Stimulated activated CD4-positive, alpha-beta T cell treated with anti-CD3 and anti-CD28 coated beads, Interleukin-15, amount 100 ng/mL, for 48 hours (primary cell): ENCODE measurements at places on chromosomes 13 and 19.

DNA sequence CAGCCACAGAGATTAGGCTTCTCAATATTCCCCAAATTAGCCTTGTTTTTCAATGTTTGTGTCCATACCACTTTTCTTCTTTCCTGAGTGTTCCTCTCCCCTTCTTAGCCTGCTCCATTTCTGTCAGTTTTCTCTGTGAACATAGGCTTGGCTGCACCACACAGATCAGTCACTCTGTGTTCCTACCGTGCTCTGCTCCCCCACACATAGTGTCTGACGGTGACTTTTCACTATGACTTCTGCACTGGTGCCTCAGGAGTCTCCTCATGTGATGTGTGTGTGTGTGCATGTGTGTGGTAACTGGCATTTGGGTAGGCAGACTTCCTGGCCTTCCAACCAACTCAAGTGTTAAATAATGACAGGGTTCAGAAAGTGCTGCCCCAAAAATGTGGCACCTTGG lies 47.9 kb upstream of the MYCBP2 start:
- no peak for DNase-seq

- DNase-seq, result no peak
Observed at GRCh38 chr19:11461453-11461852, 19.4 kb downstream of the ELAVL3 start.

DNA sequence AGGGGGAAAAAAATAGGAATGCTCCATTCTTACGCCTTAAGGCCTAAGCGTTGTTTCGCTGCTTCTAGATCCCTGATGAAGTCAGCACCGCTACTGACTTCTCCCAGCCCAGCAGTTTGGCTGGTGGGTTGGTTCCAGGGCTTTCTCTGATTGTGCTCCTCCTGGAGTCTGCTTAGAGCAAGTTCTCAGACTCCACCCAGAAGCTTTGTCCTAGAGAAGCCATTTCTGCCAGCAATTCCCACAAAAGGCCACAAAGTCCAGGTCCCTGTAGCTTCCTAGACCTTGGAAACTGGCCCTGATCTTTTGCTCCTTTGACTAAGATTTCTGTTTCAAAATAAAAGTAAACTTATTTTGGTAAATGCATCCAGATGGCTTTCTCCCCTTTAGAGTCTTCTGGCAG lies 65.4 kb downstream of the KCTD12 start:
- DNase-seq, result no peak

GRCh38 chr13:109483284-109483683 lies 303.1 kb downstream of the IRS2 start:
- DNase-seq, result no peak

DNA sequence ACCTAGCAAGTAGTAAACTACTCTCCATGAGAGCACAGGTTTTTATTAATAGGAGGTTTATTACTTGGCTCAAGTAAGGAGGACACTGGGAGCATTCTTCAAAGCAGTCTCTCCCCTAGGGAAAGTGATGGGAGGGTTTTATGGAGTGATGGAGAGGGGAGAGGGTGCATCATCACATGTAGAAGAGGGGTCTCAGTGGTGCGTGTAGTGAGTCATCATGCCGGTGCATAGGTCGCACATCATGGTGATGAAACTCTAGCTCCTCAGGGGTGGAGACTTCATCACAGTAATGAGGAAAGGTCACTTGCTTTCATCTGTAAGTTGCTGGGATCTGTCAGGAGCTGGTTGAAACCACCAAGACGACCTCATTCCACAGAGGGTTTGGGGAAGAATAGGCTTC lies 210.8 kb upstream of the UBL3 start:
- DNase-seq, result no peak

DNA sequence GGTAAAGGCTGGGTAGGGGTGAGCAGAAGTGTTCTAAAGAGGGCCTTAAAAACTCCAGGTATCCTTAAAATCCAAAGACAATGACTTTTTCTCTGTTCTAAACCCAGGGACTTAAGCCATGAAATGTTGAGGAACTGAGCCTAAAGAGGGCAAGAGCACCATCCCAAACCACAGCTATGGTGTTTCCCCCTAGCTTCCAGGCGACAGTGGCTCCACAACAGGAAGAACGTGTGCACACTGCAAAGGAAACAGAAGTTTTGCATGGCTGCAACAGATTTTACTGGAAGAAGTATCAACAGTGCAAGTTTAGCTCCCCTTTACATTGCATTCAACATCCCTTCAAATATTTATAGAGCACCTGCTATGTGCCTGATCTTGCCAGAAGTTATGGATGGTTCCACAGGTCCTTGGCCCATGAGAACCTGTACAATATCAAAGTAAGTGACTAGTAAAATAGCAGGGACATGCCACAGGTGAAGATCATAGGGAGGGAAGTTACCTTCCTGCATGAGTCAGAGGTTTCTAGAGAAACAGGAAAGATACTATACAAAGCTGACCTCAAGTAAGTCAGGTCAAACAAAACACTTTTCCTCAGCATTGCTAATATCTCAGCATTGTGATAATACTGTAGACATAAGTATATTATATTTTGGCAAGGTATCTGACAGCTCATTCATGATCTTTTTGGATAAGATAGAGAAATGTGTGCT lies 8.4 kb upstream of the KCTD12 start:
- no peak for DNase-seq

- no peak for DNase-seq
Observed at GRCh38 chr13:74184283-74184682, 50.1 kb upstream of the KLF12 start.

DNA sequence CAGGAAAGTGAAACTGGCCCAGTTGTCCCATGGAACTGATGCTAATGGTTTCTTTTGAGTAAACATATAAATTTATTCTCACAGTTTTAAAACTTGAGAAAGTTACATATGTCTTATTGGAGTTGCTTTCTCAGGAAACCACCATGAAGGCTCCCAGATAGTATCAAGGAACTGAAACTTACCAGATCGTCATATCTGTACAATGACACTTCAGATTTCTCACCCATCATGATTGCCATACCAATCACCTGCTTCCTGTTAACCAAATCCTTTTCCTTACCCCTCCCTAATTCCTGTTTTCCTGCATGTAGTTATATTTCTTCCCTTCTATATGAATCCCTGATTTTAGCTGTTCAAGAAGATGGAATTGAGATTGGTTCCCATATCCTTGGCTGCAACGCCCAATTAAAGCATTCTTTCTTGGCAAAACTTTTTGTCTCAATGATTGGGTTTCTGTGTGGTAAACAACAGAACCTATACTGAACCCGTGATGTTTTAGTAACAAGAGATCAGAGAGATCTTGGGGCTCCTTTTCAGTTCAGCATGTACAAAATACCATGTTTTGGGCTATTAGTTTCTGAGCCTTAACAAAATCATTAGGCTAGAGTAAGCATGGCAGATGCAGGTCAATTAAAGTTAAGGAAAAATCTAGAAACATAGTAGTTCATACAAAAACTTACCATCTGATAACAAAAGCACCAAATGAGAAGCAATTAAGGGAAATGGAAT lies 781.3 kb upstream of the MIR17HG start:
- no peak for DNase-seq
